Esophagus mucosa (tissue), 1 donor: ENCODE measurements at places on chromosomes 7 and 10. TPM values are rescaled to one million over a fixed set of nuclear protein-coding genes. Genes with fewer than 3 reads are reported as not detected.

- peak; percentile 32 for ATAC-seq
Observed at GRCh38 chr10:69801434-69802315, at the start of gene COL13A1. Gene COL13A1, plus strand, starts transcription at chr10:69801906. Its CDS starts 518 bp downstream, at chr10:69802424.

- ATAC-seq, result no peak
Observed at GRCh38 chr10:110885932-110886674, 14.4 kb downstream of the PDCD4 start.

- no peak for ATAC-seq
Observed at GRCh38 chr10:127299956-127300689, 103.7 kb upstream of the INSYN2A start.

DNA sequence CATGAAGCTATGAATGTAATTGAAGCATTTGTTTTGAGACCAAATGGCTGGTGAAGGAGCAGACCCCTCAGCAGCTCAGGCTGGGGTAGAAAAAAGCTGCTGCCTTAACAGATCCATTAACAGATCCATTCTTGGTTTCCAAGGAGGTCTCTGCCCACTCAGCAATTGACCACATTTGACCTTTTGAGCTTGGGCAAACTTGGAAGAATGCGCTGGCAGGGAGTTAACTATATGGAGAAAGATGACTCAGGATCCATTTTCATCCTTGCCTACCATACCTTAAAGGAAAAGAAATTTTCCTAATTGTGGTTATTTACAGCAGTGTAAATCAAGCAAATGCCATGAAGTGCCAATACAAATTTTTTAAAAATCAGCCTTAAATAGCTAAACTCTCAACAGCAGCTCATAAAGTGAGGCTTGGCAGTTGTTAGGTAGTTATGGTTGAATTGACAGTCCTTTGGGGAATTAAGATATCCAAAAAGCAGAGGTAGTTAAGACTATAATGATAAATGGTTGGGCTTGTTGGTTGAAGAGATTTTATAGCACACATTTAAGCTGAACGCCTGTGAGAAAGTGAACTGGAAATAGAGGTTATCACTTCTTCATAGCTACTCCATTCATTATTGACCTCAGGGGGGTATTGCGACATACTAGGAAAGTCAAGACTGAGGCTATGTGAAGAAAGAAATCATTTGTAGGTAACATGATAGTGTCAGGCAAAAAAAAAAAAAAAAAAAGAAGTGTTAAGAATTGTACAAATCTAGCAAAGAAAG, 83.9 kb downstream of the MKX start:
- no peak for ATAC-seq

DNA sequence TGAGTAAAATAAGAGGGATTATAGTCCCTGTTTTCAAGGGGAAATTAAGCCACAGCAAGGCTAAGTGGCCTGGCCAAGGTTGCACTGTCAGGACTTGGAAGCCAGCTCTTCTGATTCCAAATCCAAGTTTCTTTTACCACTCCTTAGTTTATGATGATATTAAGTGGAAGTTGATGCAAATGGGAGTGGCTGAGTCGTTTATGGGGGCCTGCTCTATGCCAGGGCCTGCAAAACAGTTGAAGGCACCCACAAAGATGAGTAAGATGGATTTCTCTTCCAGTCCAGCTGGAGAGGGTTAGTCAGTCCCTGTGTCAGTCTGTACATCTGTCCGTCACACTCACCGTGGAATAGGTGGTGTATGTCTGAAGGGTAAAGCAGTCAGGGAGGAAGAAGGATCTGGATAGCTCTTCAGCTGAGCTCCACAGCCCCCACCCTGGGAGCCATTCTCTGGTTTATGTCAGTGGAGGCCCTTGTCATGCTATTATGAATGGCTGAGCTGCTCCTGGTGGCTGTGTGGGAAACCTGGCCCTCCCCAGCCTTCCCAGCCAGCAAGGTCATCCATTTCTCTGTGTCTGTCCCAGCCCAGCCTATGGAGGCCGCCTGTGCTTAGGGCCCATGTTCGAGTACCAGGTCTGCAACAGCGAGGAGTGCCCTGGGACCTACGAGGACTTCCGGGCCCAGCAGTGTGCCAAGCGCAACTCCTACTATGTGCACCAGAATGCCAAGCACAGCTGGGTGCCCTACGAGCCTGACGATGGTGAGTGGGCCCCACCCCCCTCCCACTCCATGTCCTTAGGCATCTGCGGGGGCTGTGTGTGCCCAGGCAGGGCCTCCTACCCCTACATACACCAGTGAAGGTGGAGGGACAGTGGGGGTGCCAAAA, 44.5 kb downstream of the TBATA start:
- ATAC-seq, result no peak

- ATAC-seq, result no peak
Observed at GRCh38 chr7:148796841-148797240, 87.2 kb downstream of the EZH2 start.

- no peak for ATAC-seq
Observed at GRCh38 chr7:133784486-133785001, 342.6 kb upstream of the LRGUK start.

DNA sequence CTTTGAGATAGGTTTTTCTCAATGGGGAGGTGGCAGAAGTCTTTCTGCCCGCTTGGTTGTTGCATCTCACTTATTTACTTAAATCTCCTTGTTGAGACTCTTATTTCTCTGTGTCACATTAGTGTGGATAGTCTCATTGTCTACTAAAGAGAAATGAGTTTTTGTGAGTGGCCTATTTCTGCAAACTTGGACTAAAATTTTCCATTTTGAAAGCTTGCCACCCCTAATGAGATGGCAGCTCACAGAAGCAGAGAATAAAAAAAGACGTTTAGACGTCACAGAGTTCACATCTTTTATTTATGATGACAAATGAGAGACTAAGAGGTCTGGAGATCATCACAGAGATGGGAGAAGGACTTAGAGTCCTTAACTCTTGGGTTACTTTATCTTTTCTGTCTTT, 262.7 kb upstream of the PHYHIPL start:
- no peak for ATAC-seq

DNA sequence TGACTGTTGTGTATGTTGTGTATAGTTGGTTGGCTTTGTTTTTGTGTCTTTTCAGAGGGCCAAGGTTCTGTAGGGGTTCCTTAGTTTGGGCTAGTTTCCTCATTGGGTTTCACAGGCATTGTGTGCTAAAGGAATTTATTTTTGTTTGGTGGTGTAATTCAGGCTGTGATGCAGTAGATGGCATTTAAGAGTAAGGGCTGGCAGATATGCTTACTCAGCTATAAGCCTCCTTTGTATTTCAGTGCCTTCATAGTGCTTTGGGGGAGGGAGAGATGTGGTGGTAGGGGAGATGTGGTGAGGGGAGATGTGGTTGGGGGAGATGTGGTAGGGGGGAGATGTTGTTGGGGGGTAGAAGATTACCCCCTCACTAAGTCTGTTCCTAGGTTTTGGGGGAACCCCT, 91.7 kb downstream of the SLC25A40 start:
- ATAC-seq, result no peak

Gene RBP4
- total RNA-seq, result 0.60 TPM

Gene HOGA1
- 1.7 TPM for total RNA-seq

Gene SLC29A4
- 0.48 TPM for total RNA-seq

Gene AGAP6
- 5.2 TPM for total RNA-seq

Gene TDRD1
- total RNA-seq, result not detected
